ENCODE measurements at places on chromosomes 7 and 10.

DNA sequence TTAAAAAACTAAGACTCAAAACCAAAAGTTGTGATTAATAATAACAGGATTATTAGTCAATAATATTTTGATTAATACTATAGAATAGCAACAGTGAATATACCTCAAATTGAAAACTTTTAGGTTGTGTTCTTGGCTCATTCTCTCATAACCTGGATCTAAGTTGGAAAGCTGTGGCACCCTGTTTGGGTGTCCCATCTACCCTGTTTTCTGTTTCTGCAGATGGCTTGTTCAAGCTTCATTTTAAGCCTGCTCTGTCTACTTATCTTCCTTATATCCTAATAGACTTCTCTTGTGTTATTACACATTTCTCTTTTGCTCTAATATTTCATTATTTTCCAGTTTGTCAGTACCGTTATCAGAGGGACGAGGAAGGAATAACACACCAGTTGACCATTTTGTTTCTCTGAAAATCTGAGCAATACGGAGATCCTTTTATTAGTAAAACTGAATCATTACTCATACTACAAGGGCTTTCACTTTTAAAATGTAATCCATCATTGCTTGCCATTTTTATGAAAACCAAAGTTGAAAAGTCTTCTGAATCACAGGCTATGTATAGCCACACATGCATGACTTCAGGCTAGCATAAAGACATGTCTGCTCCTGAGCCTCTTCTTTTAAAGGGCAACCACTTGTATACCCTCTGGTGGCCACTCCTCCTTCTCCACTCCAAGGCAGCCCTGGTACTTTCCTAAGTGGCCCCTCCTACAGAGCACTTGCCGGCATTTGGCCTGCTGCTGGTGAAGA lies 22.3 kb downstream of the COX15 start:
- peak; percentile 35 for DNase-seq

DNA sequence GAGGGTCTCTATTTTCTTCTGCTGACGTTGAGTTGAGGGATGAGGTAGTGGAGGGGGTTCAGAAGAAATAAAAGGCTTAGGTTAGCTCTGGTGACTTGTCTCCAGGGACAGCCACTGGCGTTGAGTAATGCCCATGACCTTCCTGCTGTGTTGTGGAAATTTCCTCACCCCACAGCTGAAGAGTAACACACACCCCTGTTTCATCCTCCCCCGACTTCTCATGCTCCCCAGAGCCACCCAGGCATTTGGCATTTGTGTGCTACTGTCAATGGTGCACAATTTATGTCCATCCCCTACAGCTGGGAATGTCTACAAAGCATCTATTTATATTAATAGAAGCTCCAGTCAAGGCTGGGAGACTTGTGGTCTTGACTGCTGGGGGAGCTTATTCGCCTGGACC lies 4.7 kb upstream of the TMEM72 start:
- peak; percentile 45 for DNase-seq

DNA sequence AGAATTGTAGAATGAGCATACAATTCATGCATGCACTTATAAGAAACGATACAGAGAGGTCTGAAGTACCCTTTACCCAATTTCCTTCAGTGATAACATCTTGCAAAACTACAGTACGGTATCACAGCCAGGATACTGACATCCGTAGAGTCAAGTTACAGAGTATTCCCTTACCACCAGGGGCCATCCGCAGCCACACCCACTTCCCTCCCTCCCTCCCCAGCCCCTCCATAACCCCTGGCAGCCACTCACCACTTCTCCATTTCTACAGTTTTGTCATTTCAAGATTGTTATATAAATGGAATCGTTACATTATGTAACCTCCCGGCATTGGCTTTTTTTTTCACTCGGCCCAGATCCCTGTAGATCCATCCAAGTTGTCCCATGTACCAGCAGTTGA lies 113.6 kb upstream of the RET start:
- DNase-seq: no peak

DNA sequence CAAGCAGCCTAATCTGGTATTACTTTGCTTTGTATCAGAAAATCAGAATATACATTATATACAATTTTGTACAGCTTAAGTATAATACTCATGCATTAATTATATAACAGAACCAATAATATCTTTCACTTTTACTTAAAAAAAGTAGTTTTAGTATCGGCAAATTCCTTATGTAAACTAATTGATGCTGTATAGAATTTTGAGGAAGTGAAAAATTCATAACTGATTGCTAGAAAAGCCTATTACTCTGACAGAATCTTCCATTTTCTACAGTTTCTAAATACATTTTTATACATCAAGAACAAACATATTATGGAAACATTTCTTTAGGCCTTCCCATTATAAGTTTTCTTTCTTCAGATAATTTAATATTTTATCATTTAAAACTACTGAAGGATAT lies 124.0 kb upstream of the GPR22 start:
- no peak for DNase-seq

DNA sequence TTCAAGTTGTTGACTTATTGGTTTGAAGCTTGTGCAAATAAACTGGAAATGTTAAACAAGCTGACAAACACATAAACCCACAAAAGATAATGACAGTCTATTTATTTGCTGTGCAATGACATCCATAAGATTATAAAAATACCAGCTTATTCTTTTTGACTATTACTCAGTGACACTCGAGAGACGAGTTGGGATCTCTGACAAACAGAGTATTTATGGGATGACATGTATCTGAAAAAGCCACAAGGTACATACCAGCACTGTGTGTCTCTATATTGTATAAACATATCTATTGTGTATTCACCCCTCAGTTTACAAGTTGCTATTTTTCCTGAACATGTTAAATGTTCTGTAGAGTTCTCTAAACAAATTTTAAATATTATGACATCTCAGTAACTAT lies 88.9 kb downstream of the CHRM2 start:
- DNase-seq: peak; percentile 51

DNA sequence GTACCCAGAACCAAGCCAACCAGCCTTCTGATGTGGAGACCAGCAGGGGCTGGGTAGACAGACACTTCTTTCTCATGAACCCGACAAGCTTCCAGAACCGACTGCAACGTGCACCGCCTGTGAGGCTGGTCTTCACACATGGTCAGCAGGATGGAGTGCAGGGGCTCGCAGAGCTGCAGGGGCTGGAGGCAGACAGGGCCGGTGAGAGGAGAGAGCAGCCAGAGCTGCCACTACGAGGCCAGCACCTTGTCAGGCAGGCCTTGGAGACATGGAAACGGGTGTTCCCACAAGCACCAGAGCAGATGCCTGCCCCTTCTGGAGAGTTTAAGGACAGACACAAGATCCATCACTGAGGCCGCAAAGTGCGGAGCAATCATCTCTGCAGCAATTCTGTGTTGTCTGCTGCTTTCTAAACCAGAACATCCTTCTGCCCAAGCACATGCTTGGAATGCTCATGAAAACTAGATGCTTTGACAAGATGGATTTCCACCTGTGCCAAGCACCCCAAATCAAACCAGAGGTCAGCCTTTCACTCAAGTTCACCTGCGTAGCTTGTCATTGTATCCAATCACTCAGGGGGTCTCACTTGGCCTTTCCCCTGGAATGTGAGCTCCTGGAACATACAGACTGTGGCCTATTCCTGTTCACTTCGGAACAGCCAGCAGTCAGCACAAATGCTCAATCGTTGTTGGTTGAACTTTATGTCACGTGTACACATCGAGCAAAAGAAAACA lies 32.2 kb downstream of the FRMPD2 start:
- no peak for DNase-seq

GRCh38 chr10:110918269-110918642 lies 724 bp downstream of the BBIP1 start:
- DNase-seq: peak; percentile 93

GRCh38 chr10:11866199-11866925 lies 43.2 kb downstream of the PROSER2 start:
- no peak for DNase-seq

GRCh38 chr7:129127601-129128000 lies 16.9 kb upstream of the TSPAN33 start:
- DNase-seq: no peak

Measured in RPMI7951 (cell line).